Astrocyte of the cerebellum (primary cell): ENCODE measurements at places on chromosomes 11 and 22.

- no peak for DNase-seq
Observed at GRCh38 chr22:39622881-39623367, 52.4 kb downstream of the CACNA1I start.

GRCh38 chr11:15223318-15223717, 108.6 kb downstream of the INSC start:
- peak; percentile 18 for DNase-seq

DNA sequence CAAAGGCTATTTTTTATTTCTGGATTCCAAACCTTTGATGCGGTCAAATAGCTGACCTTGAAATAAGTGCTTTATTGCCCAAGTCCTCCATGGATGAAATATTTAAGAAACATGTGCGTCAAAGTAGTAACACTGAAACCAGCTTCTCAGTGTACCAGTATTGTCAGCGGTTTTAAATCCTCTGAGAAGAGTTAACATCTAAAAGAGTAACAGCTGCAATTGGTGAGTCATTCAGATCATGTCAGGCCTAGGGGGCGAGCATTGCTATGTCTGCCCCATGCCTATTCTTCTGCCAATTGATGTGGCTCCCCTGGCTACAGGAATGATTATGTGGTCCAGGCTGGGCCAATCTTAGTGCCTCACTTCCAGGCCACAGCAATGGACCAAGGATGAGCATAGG, 263.3 kb upstream of the SORL1-AS1 start:
- peak; percentile 9 for DNase-seq

- DNase-seq = no peak
Observed at GRCh38 chr11:12503039-12503484, 125.7 kb downstream of the PARVA start.

DNA sequence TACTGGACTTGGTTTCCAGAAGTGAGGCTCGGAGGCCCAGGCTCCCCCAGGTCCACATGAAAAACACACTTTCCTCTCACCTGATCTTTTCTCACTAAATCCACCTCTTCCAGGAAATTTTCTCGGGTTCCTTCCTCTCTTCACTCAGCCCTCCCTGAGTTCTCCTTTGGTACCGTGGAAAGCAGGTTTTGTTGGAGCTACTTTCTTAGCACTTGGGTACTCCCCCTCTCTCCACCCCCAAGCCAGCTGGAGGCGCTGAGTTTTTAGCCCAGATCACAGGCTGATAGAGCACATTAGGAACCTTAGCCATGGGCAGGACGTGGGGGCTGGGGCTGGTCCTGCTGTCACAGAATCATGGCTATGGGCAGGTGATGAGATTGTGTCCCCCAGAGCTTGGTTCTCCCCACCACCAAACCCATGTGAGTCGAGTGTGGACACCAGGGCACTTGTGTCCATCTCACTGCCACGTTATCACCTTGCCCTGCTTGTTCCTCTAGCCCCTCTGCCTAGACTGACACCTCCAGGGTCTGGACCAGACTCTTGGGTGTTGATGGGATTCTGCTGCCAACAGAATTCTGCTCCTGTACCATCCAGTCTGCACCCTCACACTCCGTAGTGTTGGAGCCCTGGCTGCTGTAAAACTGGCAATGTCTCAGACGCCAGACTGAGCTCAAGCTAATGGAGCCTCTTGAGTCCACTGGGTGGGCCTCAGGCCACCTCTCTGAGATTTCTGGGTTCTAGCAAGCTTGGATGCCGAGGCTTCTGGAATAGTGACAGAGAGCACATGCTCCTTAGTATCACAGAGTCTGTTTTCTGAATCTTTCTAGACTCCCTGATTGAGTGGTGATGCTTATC, 74.9 kb upstream of the NARS2 start:
- DNase-seq = no peak

GRCh38 chr22:21972293-21972779, 10.3 kb downstream of the TOP3B start:
- DNase-seq = no peak

- DNase-seq = no peak
Observed at GRCh38 chr11:86931548-86932258, 23.5 kb downstream of the FZD4 start.

GRCh38 chr11:94926698-94927237, 46.6 kb downstream of the CWC15 start:
- DNase-seq = peak; percentile 91

DNA sequence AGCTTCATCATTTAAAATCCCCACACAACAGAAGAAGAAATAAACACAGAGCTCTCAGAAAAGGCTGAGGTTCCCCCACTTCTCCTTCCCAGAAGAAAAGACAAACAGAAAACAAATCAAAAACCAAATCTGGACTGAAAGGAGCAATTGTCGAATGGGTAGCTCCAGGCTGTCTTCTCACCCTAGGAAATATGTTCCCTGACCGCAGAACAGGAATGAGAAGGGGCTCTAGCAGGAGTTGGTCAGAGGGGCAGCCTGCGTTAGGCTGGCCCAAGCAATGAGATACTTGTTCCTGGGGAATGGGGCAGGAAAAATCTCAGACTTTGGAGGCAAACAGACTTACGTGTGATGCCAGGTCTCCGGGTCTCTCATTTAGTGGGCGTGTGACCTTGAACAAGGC, 562.6 kb upstream of the CADM1 start:
- no peak for DNase-seq

DNA sequence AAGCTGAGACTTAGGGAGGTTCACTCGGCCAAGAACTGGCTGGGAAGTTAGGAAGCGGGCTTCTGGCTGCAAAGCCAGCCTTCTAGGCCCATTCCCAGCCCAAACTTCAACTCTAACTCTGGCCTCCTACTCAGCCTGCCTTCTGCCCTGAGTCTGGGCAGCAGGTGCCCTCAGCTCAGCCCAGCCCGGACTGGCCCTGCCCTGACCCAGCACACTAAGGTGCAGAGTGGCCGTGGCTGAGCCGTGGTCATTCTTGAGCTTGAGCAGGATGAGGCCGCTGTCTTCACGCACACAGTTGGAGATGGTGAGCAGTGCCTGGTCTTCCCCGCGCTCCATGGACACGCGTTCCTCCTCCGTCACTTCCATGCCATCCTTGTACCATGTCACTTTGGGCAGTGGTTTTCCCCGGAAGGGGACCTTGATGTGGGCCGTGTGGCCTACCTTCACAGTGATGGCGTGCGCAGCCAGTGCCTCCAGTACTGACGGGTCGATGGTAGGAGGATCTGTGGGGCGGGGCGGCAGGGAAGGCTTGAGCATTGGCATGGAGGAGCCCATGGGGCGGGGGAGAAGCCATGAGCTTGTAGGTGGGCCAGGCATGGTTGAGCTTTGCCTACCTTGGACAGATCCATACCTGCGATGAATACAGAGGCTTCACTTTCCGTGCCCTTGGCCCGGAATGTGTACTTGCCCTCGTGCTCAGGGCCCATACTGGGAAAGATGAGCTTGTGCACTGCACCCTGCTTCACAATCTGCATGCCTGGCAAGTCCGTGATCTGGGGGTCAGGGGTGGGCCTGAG, 12.1 kb downstream of the IGSF22 start:
- DNase-seq = no peak

- DNase-seq = peak; percentile 89
Observed at GRCh38 chr11:118435893-118436624, at the start of gene KMT2A. KMT2A (plus strand) TSS chr11:118436492; CDS start chr11:118436513, 21 bp downstream.

DNA sequence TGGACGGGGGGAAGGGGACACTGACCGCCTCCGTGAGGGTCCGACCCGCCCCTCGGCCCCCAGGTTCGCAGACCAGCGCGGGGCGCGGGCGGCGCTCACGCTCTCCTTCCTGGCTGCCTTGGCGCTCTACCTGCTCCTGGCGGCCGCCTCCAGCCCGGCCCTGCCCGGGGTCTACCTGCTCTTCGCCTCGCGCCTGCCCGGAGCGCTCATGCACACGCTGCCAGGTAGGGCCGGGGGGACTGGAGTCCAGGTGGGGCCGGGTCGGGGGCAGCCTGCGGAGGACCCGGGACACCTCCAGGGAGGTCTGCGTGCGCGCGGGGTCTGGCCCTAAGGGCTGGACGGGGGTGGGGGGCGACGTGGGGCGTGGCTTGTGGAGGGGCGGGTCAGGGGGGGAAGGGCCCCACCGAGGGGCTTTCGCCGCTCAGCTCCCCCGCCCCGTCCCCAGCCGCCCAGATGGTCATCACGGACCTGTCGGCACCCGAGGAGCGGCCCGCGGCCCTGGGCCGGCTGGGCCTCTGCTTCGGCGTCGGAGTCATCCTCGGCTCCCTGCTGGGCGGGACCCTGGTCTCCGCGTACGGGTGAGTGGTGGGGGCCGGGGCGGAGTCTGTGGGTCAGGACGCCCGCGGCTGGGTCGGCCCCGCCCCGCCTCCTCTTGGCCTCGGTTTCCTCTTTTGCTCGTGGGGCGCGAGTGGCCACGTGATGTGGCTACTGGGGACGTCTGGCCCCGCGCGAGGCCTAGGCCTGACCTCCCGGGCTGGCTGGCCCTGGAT, 19.9 kb downstream of the PHLDA2 start:
- no peak for DNase-seq

DNA sequence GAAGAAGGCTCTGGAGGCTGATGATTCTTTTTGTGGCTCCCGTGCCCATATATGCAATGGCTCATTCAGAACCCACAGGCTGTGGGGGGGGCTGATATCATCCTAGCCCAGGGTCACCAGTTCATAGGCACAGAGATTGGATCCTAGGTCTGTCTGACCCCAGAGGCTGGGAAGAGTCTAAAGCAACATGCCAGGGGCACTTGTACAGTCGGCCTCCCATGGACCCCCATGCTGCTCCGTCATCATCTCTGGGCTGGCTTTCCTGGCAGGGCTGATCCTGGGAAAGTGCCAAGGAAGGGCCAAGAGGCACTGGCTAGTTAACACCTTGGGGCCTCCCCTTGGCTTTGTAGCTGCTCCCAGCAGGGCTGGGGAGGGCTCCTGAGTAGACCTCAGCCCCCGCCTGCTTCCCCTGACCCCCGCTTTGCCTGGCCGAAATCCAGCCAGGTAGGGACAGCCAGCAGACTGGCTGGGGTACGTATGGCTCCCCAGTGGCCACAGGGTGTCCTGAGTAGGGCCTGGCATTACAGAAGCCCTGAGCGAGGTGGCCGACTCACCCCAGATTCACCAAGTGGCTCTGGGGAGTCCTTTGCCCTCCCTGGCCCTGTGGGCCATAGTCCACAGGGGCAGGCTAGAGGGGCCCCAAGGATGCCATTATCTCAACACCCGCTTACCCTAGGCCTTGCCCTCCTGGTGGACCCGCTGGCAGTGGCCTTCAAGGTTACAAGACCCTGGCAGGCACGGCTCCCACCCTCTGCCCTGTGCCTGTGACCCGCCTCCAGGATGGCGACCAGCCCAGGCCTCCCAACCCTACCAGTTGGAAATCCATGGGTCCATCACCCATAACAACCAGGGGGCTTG, 22.5 kb downstream of the FADS3 start:
- DNase-seq = no peak

DNA sequence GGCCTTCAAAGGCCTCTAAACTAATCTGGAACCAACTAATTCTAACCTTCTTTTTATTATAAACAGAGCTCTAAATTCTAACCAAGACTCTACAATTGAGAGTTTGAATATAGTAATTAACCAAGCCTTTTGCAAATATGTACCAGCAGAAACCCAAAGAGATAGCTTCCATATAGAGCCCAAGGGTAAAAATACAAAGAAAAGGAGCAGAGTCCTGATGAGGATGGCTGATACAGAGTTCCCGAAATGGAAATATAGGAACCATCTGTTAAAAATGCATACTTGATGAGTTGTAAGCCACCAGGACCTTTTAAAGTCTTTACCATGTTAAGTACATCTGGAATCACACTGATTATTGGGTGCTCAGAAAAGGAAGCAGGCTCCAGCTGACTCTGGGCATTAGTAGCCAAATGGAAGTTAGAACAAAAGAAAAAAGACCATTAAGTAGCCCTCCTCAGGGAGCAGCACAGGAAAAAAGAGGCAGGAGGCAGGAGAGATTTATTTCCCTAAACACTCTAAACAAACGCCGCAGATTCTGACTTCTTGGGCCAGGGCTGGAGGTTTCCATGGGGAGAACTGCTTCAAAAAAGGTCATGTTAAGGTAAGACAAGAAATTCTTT, 463.1 kb upstream of the FAT3 start:
- DNase-seq = no peak

- DNase-seq = no peak
Observed at GRCh38 chr11:72637198-72637597, 37.0 kb downstream of the PDE2A start.

GRCh38 chr11:118812485-118812884, 21.5 kb upstream of the DDX6 start:
- DNase-seq = no peak

- DNase-seq = no peak
Observed at GRCh38 chr11:106990331-106990730, 27.9 kb downstream of the GUCY1A2 start.

DNA sequence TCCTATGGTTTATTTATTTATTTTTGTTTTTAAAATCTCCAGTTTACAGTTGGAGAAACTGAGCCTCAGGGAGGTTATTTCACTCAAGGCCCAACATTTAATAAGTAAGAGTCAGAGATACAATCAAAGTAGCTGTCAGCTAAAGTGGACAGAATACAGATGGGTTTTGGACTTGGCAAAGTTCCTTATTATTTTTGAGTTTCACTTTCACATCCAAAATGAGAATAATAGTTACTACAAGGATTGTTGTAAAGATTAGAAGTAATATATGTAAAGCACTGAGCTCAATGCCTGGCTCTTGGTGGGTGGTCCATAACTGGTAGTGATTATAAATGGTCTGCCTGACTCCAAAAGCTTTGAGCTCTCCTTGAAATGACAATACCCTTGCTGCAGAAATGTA, 87.5 kb upstream of the SESN3 start:
- no peak for DNase-seq

DNA sequence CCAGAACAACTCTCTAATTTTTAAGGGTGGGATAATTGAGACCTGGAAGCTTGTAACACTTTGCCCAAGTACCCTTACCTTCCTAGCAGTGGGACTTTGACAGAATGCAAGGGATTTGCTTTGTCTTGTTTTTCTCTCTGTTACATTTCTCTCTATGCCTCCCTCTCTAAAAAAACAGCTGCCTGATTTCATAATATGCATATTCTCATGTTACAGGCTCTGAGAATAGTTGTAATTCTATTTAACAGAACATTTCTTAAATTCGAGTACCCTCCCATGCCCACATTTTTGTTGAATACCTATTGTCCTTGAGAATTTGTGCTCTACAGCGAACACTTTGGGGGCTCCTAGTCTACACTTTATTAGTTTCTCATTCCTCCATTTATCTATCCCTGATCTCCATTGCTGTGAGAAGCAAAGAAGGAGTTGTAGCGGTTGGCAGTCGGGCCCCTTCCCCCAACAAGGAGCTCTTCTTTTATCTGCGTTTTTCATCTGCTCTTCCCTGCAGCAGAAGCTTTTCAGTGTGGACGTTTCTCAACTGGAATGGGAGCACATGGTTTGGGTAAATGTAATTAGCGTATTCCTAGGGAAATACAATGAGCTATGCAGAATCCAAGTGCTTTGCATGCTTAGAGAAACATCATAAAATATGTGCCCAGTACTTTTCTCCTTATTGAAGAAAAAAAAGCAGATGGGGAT, 117.7 kb upstream of the CCDC90B start:
- DNase-seq = no peak

DNA sequence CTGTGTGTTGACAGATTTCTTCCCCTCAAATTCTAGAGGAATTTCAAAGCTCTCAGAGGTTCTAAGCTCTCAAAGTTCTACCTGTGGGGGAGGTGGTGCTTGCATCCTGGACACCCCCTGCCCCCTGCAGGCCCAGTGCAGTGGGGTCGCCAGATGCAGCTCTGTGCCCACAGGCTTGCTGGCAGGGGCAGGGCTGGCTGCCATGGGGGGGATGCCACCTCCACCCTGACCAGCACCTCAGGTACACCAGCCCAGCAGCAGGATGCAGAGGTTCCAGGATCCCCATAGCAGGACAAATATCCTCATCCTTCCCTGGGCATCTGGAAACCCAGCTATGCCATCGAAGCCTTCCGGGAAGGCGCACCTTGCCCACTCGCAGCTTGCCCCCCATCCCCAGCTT, 91.1 kb downstream of the BRD1 start:
- no peak for DNase-seq
